ENCODE measurements at places on chromosomes 16 and 17. TPM values are rescaled to one million over a fixed set of nuclear protein-coding genes. Genes with fewer than 3 reads are reported as not detected.

CACNA1H gene
- 2.5 TPM for total RNA-seq

CCL4 gene
- total RNA-seq, result 0.91 TPM

DNA sequence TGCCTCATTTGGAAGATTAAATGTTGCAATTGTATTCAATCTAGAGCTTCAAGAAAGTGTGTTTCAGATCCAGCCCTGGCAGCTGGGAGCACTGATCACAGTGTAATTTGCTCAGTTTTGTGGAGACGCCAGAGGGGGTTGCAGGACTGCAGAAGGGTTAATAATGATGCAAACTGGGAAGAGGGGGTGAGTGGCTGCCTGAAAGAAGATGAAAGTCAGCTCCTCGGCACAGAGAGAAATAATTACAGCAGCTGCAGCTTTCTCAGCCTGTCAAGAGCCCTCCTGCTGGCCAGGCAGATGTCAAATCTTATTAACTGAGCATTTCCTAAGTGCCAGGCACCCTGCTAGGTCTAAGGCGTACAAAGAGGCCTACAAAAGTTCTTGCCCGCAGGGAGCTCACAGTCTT is 97.7 kb downstream of the ZNF18 start:
- DNase-seq, result no peak

- DNase-seq, result no peak
These were observed 4.5 kb downstream of the FBXL19 start for GRCh38 chr16:30927789-30928378.

DNA sequence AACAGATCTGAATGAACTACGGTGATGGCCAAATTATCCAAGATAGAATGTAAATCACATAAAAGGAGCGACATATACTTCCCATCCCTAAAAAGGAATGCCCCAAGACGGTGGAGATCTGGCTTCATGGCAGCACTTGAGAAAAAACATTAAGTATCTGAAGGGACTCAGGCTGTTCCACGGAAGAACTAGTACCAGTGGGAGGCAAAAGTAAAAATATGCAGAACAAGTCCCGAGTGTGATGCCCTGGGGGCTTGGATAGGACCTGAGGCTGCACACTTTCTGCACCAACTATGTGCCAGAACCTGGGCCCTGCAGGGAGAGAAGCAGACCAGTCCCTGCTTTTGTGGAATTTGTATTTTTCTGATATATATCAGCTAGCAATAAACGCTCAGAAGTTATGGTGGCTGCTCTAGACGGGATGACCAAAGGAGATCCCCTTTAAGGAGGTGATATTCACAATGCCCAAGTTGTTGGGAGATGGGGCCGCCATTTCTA is 539 bp upstream of the CKLF start:
- no peak for DNase-seq

Data from left ventricle myocardium inferior (tissue), 1 donor.